Prostate gland (tissue), 2 donors: ENCODE measurements at places on chromosomes 7 and 10.
A peak's percentile ranks its signal among the peaks of the same experiment; 100 is the strongest.

DNA sequence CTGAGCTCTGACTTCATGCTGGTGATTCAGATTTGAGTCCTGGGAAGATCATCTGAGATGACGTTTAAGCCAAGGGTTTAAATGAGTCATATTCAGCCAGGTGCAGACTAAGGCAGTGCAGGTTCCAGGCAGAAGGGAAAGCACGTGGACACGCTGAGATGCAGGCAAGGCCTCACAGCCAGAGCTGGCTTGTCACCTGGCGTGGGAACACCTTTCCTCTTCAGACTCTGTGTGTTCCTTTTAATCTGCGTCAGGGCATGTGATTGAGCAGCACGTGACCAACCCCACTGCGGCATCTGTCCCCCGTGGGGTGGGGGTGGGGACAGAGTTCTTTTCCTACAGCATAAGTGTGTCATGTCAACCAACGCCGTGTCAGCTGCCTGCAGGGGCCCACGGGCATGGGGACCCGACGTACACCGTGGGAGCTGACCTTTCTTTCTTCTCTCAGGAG, 10.7 kb upstream of the IDI2 start:
- DNase-seq: no peak

- peak; percentile 65 for DNase-seq
Observed at GRCh38 chr7:87416682-87417587, 58.5 kb downstream of the ABCB4 start.

- DNase-seq: no peak
Observed at GRCh38 chr7:92044940-92045339, 89.3 kb downstream of the CYP51A1 start.

DNA sequence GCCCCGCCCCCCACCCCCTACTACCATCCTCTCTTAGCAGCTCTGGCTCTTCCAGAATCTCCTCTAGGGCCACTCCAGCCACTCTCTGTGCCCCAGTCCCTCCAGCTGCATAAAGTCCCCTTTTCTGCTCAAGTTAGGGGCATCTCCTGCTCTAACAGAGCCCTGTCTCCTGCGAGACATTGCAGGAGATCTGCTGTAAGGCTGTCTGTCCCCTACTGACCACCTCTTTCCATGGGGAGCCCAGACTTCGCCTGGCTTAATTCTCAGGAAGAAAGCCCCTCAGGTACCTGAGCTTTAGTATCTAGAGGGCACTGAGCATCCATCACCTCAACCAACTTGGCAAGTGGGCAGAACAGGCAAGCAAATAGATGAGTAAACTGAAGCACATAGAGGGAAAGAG, 200.7 kb upstream of the ZMIZ1 start:
- no peak for DNase-seq

DNA sequence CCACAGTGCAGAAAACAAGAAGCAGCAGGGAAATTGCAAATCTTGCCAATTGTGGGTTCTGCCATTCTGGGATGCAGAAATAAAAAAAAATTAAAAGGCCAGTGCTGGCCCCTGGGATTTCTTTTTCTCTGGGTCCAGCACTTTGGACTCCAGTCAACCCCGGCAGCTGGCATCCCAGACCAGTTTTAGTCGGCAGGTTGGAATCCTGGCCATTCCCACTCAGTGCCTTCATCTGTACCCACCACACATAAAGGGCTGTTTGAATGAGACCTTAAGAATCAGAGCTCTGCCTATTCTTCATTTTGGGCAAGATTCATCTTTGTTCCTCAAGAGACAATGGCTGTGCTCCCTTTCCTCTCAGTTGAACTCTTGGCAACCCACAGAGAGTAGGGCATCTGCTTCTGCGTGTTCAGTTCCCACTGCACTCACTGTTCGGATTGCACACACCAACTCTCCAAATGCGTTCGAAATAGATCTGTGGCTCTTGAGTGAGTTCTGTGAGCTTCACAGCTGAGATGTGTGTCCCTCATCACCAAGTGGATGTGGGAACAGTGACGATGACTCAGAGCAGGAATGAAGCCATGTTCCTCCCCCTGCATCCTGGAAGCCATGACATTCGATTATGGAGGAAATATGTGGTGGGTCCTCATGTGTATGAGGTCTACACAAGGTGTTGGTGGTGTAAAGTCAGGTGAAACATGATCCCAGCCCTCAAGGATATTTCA, 63.0 kb upstream of the EGFR start:
- DNase-seq: no peak

DNA sequence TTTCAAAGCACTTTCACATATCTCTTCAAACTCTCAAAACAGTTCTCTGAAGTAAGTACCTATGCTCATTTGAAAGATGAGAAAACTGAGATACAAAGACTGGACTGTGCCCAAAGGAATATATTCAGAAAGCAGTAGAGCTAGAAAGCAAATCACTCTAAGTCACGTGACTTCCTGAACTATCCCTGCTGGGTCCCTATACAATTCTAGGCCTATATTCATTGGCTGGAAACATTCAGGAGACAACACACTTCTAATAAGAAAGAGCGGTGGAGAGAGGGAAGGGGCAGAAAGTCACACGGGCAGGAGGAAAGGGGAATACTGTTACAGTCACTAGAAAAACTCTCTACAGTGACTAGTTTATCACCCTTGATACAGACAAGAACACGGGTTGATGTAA, 140.0 kb downstream of the CHCHD3 start:
- no peak for DNase-seq

DNA sequence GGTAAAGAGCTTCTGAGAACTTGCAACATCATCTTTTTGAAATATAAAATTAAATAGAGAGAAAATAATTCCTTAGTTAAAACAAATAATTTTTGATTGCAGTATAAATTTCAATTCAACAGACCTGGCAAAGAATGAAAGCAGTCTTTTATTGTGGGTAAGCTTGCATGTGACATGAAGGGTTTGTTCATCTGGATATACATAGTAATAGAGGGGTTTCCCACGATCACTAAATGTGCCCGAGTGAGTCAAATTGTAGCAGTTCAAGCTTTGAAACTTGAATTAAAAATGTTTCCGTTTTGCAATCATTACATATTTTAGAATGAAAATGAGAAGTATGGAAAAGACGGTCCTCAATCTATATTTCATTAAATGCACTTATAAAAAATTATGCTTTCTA, 658.4 kb upstream of the MBL2 start:
- DNase-seq: no peak

DNA sequence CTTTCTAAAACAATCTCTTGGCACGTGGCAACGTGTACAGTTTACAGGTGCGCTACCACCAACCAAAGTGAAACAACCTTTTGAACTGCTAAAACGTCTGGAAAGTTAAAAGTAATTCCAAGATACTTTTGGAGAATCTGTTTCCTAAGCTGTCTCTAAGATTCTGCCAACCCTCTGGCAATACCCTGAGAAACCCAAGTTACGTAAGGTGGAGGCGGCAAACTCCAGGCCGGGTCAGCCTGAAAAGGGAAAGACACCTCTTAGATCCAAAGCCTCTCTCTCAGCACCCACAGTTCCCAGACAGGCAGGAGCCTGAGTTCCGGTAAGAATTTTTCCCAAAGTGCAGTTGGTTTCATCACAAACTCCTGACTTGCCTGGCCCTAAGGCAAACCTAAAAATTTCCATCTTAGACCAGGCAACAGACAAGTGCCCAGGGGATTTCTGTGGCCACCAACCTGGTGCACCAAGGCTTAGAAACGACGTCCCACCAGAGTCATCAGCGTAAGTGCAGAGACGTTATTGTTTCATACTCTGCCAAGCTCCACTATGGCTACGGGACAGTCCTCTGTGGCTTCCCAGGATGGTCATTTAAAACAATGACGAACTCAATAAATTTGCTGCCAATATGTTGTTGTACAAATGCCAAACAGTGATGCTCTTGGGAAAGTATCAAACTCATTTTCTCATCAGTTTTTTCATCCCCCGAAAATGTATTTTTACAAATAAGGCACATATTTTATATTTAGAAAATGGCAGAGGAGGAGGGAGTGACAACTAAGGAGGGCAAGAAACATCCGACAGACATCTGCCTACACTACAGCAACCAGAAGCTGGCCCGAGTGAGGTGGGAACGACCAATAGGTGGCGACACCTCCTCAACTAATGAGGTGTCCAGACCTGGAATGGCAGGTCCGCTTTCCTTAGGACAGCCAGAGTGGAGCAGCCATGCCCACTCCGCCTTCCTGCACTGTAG, 205.8 kb upstream of the FRMD4A start:
- peak; percentile 71 for DNase-seq
